ENCODE measurements at places on chromosomes 13 and 19.

- H3K27me3 ChIP-seq = no peaks in the 10 kb centered on the region
- H3K4me1 ChIP-seq = no peaks in the 10 kb centered on the region
- peak; percentile 54 for DNase-seq
- H3K36me3 ChIP-seq = peaks cover 38% of the 10 kb centered on the region
- no peak overlapping the region for H3K27ac ChIP-seq
- no peak overlapping the region for H3K4me3 ChIP-seq
These were observed 1438.1 kb downstream of the UQCRFS1 start for GRCh38 chr19:27774827-27775226.

DNA sequence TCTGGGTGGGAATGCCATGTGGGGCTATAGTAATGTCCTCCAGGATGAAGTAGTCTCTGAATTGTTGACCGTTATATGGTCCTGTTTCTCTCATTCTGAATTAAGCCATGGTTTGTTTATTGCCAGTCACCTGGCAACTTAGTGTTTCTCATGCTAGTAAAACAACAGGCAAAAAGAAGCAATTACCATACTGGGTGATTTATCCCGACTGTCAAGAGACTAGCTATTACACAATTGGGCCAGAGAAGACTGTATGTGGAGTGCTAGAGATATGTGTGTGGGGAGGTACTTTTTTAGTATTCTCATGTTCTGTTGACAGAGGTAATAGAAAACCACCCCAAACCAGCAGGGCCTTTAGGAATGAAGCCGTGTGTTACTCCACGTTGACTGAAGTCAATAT lies 258.2 kb downstream of the TDRD3 start:
- no peaks in the 10 kb centered on the region for H3K4me1 ChIP-seq
- no peak overlapping the region for H3K27ac ChIP-seq
- H3K4me3 ChIP-seq = no peak overlapping the region
- no peaks in the 10 kb centered on the region for H3K27me3 ChIP-seq
- no peaks in the 10 kb centered on the region for H3K36me3 ChIP-seq
- DNase-seq = no peak

- peaks cover 22% of the 10 kb centered on the region for H3K4me1 ChIP-seq
- H3K27ac ChIP-seq = no peak overlapping the region
- no peak for DNase-seq
- no peaks in the 10 kb centered on the region for H3K27me3 ChIP-seq
- H3K36me3 ChIP-seq = peaks cover 22% of the 10 kb centered on the region
These were observed 6.2 kb downstream of the PPP1R15A start for GRCh38 chr19:48878196-48879024.

DNA sequence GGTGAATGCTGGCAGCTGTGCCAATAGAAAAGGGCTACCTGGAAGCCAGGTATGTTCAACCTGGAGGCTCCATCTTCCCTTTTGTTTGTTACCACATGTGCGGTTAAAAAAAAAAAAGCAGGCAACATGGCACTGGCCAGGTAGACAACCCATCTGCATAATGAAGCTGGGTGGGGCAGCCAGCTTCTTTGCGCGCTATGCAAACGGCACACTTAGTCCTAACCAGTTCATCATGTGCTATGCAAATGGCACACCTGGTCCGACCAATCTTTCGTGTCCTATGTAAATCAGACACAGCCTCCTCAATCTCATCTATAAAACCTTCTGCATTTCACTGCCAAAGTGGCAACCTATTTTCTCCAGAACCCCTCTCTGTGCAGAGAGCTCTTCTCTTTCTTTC lies 11.3 kb upstream of the IGSF23 start:
- H3K4me1 ChIP-seq = no peaks in the 10 kb centered on the region
- DNase-seq = no peak
- H3K27ac ChIP-seq = no peak overlapping the region
- H3K36me3 ChIP-seq = no peaks in the 10 kb centered on the region
- H3K27me3 ChIP-seq = no peaks in the 10 kb centered on the region

GRCh38 chr13:46071590-46072249 lies 19.2 kb upstream of the ZC3H13 start:
- no peak overlapping the region for H3K4me3 ChIP-seq
- no peak overlapping the region for H3K27ac ChIP-seq
- no peaks in the 10 kb centered on the region for H3K4me1 ChIP-seq
- H3K27me3 ChIP-seq = no peaks in the 10 kb centered on the region
- no peak for DNase-seq
- no peaks in the 10 kb centered on the region for H3K36me3 ChIP-seq

DNA sequence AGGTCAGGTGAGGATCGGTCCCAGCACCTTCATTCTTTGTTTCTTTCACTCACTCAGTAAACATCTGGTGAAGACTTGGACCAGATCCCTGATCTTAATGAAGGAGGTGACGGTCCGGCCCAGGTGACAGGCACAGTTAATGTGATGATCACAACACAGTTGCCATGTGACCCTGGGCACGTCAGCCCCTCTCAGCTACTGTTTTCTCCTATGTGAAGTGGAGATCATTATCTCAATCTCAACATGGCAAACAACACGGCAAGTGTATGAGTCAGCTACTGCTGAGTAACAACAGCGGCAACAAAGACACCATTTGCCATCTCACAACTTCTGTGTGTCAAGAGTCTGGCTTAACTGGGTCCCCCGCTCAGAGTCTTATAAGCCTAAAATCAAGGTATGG lies 74.6 kb downstream of the GNG7 start:
- no peak for DNase-seq
- no peak overlapping the region for H3K27ac ChIP-seq
- no peaks in the 10 kb centered on the region for H3K36me3 ChIP-seq
- no peak overlapping the region for H3K4me3 ChIP-seq

- no peaks in the 10 kb centered on the region for H3K36me3 ChIP-seq
- no peak for DNase-seq
- H3K4me1 ChIP-seq = no peaks in the 10 kb centered on the region
These were observed 48.3 kb upstream of the URI1 start for GRCh38 chr19:29893606-29894284.

- no peak for DNase-seq
- no peaks in the 10 kb centered on the region for H3K27me3 ChIP-seq
- H3K4me1 ChIP-seq = peaks cover 37% of the 10 kb centered on the region
- no peak overlapping the region for H3K4me3 ChIP-seq
- H3K27ac ChIP-seq = no peak overlapping the region
These were observed 29.8 kb downstream of the TSHZ3 start for GRCh38 chr19:31319465-31319864.

DNA sequence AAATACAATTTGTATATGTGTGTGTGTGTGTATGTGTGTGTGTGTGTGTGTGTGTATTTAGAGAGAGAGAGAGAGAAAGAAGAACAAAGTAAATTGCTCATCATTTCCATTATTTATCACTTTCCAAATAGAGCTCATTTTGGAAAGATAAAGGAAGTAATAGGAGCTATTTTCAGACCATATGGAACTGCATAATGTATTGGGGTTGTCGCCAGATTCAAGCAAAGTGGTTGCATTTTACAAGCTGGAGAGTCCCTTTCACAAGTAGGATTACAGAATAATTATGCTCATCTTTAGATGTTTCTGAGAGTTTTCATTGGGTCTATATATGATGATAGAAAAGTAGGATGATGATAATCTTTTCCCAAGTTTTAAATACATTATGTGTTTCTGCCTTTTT lies 842.7 kb upstream of the SLC10A2 start:
- no peak overlapping the region for H3K27ac ChIP-seq
- no peak overlapping the region for H3K4me3 ChIP-seq
- no peaks in the 10 kb centered on the region for H3K27me3 ChIP-seq
- DNase-seq = no peak
- no peaks in the 10 kb centered on the region for H3K4me1 ChIP-seq
- H3K36me3 ChIP-seq = no peaks in the 10 kb centered on the region

GRCh38 chr19:3411636-3412035 lies 45.3 kb downstream of the NFIC start:
- no peaks in the 10 kb centered on the region for H3K36me3 ChIP-seq
- H3K27me3 ChIP-seq = no peaks in the 10 kb centered on the region
- H3K4me3 ChIP-seq = no peak overlapping the region
- H3K4me1 ChIP-seq = no peaks in the 10 kb centered on the region
- no peak for DNase-seq
- H3K27ac ChIP-seq = no peak overlapping the region

DNA sequence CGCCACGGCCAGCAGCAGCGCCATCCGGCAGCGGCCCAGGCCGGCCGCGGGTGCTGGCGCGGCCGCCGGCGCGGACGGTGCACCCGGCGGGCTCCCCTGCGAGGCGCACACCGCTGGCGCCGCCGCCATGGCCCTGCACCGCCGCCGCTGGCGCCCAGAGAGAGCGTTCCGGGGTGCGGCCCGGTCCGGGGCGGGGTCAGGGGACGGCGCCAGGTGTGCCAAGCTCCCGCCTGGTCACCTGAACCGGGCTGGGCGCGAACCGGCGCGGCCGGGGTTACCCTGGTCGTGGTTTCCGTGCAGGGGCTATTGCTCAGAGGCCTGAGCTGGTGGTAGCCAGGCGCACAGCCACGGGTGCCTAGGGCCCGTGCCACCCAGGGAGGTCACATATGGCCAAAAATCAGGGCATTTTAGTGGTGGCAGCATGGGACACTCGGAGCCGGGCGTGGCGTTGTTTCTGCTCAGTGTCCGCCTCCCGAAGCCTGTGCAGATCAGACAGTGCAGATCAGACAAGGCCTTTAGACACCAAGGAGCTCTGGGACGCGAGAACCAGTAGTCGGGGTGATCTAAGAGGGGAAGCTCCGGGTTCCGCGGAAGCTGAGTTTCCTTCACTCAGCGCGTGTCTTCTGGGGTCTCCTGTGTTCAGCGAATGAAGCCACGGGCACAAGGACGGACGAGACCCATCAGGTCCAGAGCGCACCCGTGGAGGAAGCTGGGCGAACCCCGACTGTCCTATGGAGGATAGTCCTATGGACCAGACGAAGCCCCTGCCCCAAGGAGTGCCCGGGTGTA lies at the start of gene TMEM238:
TSS of gene TMEM238 (minus strand) at position 162 of the 789 bp plus-strand sequence. CDS start at position 129, 33 bp downstream.
- H3K27ac ChIP-seq = peak within 1 kb of the TSS; percentile 73
- peaks cover 31% of the 10 kb centered on the region for H3K36me3 ChIP-seq
- peaks cover 24% of the 10 kb centered on the region for H3K4me1 ChIP-seq
- no peak for DNase-seq
- H3K27me3 ChIP-seq = no peaks in the 10 kb centered on the region

- no peak overlapping the region for H3K27ac ChIP-seq
- H3K36me3 ChIP-seq = no peaks in the 10 kb centered on the region
- H3K27me3 ChIP-seq = no peaks in the 10 kb centered on the region
- no peak overlapping the region for H3K4me3 ChIP-seq
- no peaks in the 10 kb centered on the region for H3K4me1 ChIP-seq
These were observed 126.0 kb downstream of the GPC6 start for GRCh38 chr13:93352616-93353015.

- no peak for DNase-seq
- H3K36me3 ChIP-seq = no peaks in the 10 kb centered on the region
- no peaks in the 10 kb centered on the region for H3K4me1 ChIP-seq
- no peak overlapping the region for H3K4me3 ChIP-seq
- H3K27ac ChIP-seq = no peak overlapping the region
These were observed 1500.4 kb upstream of the MIR17HG start for GRCh38 chr13:89846926-89847585.

DNA sequence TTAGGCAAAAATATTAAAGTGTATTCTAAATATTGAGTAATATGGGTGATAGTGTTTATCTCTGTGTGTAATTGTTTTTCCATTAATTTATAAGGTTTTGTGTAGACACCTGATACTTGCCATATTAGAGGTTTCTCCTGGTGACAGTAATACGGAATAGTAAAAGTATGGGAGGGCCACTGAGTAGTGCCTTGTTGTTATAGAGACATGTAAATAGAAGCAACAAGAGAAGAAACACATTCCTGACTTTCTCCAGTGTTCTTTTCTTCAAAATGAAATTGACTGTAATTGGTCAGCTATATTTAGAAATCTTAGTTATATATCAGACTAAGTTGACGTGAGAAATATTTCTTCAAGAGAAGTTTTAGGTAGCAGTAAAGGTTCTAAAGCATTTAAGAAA lies 18.5 kb downstream of the RNASEH2B start:
- no peak overlapping the region for H3K27ac ChIP-seq
- H3K4me1 ChIP-seq = no peaks in the 10 kb centered on the region
- DNase-seq = no peak
- H3K36me3 ChIP-seq = peaks cover 7% of the 10 kb centered on the region
- no peaks in the 10 kb centered on the region for H3K27me3 ChIP-seq
- no peak overlapping the region for H3K4me3 ChIP-seq

GRCh38 chr19:6769006-6769619 lies 1.9 kb upstream of the SH2D3A start:
- no peaks in the 10 kb centered on the region for H3K36me3 ChIP-seq
- peak; percentile 48 for DNase-seq
- no peak overlapping the region for H3K4me3 ChIP-seq
- H3K27me3 ChIP-seq = no peaks in the 10 kb centered on the region

DNA sequence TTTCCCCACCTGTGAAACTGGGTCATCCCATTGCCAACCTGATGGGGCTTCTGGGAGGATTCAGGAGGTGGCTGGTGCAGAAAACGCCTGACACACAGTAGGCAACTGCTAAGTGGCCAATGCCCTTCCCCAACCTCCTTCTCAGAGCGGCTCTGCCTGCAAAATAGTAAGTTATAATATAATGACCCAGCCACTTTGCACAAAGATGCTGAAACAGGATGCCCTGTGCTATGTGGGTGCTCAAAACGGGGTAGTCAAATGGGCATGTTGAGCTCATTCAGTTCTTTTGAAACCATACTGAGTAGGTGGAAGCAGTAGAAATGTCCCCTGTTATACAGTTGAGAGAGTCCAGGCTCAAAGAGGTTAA lies 507 bp downstream of the MARCHF2 start:
- H3K27ac ChIP-seq = no peak overlapping the region
- H3K27me3 ChIP-seq = no peaks in the 10 kb centered on the region
- DNase-seq = no peak
- H3K4me3 ChIP-seq = peak overlapping the region; percentile 40

- no peak overlapping the region for H3K27ac ChIP-seq
- no peaks in the 10 kb centered on the region for H3K4me1 ChIP-seq
- no peak overlapping the region for H3K4me3 ChIP-seq
These were observed 19.2 kb downstream of the SIGLEC8 start for GRCh38 chr19:51439021-51439465.

DNA sequence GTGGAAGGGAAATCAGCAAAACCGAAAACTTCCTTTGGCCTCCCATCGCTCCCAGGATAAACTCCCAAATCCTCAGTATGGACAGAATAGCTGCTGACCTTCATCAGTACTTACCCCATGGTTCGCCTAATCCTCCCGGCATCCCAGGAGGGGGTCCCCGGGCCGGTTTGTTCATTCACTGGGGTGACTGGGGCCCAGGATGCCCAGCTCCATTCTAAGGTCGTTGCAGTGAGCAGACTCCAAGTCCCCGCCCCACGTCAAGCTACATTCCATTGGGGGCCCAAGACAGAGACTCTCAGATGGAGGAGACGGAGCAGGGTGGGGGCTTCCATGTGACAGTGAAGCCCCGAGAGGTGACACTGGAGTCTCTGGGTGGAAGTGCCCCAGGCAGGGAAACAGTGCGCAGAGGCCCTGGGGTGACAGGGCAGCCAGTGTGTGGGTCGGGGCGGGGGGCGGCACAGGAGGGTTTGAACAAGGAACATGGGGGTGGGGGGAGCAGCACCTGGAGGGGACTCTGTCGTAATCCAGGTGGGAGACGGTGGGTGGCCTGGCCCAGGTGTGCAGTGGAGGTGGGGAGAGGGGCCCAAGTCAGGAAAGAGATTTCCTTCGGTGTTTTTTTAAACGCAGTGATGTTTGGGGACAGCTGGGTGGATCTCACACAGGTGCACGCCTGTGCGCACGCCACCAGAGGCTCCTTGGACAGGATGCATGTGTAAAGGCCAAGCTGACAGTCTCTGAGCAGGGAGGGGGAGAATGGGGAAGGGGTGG lies 5.1 kb downstream of the SSBP4 start:
- peaks cover 16% of the 10 kb centered on the region for H3K4me1 ChIP-seq
- no peaks in the 10 kb centered on the region for H3K36me3 ChIP-seq
- no peak for DNase-seq
- no peak overlapping the region for H3K27ac ChIP-seq
- H3K27me3 ChIP-seq = no peaks in the 10 kb centered on the region

Data from SJCRH30 (cell line).